ENCODE measurements at places on chromosomes 5 and 9.

- no peak for DNase-seq
These were observed 67.3 kb downstream of the SNX30 start for GRCh38 chr9:112817860-112818203.

DNA sequence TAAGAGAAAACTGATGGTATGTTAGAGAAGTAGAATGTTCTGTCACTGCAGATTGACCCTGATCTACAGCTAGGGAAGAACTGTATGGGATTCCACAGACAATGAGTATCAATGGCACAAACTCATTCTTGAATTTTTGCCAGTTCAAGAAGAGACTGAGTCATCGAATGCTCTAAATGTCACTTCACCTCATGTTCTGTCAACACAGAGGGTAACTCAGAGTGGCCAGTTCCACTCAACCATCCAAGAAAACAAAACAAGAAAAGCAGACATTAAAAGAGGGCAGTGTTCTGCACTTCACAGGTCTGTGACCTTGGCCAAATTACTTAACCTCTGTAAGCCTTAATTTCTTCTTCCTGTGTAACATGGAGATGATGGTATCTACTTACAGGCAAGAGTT is 132.2 kb upstream of the HMHB1 start:
- DNase-seq = peak; percentile 9

- DNase-seq = no peak
These were observed 4.2 kb upstream of the FAM163B start for GRCh38 chr9:133613432-133613831.

GRCh38 chr5:612498-613424 is 621 bp downstream of the CEP72 start:
- peak; percentile 40 for DNase-seq

DNA sequence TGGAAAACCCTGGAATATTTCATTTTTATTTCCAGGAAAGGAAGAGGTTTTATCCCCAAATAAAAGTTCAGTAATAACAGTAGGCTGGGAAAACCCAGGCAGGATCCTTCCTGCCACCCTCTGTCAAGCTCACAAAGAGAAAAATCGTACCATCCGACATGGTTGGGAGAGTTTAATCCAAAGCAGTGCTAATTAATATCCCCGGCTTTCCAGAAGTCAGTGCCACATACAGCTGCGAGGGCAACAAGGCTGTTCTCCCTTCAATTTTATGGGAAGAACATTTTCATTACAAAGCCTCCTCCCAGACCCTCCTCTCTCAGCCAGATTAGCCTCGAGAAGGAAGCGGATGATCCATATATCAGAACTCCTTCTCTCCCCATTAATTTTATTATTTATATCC is 95.5 kb downstream of the PAX5 start:
- no peak for DNase-seq
